Activated CD4-positive, alpha-beta memory T cell treated with anti-CD3 and anti-CD28 coated beads, Interleukin-2, amount 10 ng/mL, durations not matched to agents 7 days and 5 days (primary cell): ENCODE measurements at places on chromosomes 1 and 21.

- DNase-seq = no peak
These were observed 388.6 kb upstream of the NEGR1 start for GRCh38 chr1:72670902-72671301.

DNA sequence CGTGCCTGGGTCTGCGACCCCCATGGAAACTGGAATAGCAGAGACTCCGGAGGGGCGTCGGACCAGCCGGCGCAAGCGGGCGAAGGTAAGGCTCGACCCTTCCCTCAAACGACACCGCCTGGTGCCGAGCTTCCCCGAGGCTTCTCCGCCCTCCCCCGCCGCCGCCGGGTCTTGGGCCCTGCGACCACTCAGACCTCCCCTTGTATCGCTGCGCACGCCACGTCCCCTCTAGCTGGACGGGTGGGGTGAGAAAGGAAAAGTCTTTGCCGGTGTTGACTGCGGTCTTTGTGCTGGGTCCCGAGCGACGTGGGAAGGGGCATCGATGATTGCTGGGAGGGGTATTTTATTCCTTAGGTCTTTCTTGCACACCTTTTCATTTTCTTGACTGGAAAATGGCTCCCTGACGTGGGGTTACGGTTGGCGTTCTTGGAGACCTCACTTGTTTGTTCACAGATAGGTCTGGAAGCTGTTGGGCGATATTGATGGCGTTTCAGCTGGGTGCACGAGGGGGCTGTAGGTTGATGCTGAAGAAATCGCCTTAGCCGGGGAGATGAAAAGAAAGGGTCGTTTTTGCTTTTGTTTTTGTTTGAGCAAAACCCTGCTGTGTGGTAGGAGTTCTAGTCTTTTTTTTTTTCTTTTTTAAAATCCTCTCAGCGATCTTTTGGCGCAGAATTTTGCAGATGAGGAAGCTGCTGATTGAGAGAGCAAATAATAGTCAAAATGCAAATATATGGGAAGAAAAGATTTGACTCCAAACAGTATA is 776 bp downstream of the KDM1A start:
- DNase-seq = peak; percentile 28

GRCh38 chr21:38741950-38742256 is 63.8 kb upstream of the ETS2 start:
- DNase-seq = no peak

DNA sequence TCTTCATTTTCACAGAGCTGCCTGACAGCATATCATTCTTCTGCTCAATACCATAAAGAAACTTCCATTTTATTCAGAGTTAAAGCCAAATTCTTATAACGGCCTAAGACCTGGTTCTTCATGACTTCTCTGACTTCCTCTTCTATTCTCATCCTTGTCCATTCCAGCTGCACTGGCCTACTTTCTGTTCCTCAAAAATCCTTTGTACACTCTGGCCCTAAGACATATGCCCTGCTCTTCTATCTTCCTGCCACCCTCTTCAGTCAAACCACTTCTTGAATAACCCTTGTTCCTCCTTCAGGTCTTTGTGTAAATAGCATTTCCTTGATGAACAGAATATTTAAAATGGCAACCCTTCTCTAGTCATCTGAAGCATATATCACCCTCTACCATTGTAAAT is 1338.7 kb upstream of the ADGRL2 start:
- DNase-seq = no peak
